ENCODE measurements at places on chromosomes 3 and 15.

DNA sequence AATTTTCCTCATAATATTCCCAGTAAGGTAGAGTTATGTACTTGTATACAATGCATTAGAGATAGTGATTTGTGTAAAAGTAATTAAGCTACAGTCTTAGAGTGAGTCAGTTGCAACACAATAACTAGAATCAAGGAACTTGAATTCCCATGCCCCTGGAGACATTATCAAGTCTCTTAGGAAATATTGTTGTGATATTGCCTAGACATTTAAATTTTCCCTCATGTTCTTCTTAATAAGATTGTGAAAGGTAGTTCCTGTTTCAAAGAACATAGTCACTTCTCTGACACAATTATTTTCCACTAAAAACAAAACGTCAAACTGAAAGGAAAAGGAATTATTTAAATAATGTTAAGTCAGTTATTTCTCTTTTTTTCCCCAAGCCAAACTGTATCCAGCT is 13.0 kb upstream of the ATP1B3 start:
- DNase-seq: no peak

GRCh38 chr3:30908456-30909037 is 14.1 kb upstream of the GADL1 start:
- DNase-seq: no peak

- no peak for DNase-seq
These were observed 148.8 kb downstream of the ALDH1A2 start for GRCh38 chr15:57916695-57917094.

DNA sequence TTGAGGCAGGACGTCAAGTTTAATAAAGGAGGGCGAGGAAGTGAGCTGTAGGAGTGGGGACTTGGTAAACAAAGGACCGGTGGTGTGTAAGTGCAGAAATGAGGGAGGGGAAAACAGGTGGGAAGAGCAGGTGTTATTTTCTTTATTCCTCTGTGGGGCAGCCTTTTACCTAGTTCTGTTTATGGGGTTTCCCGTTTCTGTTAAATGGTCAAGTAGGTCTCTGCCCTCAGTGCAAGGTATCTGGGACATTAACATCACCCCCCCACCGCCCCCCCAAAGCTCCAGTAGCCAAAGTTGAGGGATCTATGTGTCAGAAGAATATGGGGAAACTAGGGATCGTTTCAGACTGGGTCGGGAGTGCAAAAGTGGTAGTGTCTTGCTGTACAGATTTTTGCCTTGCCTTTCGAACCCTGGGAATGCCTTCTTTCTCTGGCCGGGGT is 893 bp downstream of the MGA start:
- no peak for DNase-seq

- DNase-seq: no peak
These were observed 57.0 kb upstream of the NR2F2 start for GRCh38 chr15:96273317-96274086.

- DNase-seq: no peak
These were observed 119.1 kb downstream of the ADCY5 start for GRCh38 chr3:123329636-123330340.

GRCh38 chr3:141373232-141373631 is 4.9 kb downstream of the ZBTB38 start:
- no peak for DNase-seq

DNA sequence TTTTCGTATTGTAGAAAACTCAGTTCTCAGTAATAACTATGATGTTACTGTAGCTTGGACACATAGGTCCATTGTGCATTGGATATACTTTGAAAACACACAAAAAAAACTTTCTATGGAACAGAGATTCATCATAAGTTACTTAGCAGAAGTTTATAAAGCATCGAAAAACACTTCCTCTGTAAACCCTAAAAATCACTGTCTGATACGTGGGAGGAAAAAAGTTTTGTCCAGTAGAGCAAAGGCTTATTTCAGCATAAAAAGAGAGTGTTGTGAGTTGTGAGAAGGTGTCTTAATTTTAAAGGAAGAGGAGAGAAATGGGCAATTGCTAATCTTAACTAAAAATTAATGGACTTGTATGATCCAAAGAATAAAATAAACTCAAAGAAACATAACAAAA is 64.8 kb downstream of the OSTN start:
- DNase-seq: no peak

GRCh38 chr3:151107177-151107576 is 21.7 kb downstream of the MED12L start:
- no peak for DNase-seq

DNA sequence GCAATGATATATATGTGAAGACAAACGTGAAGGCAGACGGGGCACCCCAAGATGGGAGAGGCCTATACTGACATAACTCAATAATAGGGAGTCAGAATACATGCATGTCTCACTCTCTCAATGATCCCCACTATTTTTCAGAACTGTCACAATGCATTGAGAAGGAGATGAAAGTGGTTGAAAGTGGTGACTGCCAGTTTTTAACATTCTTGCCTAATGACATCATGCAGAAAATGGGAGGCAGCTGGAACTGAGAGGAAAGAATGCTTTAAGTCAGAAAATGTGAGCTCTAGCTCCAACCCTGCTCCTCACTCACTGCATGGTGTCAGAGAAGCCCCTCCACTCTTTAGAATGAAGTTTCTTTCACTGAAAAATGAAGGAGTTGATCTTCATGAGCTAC is 55.3 kb upstream of the P2RY1 start:
- no peak for DNase-seq

- no peak for DNase-seq
These were observed 2.1 kb downstream of the CD47 start for GRCh38 chr3:108088697-108089096.

DNA sequence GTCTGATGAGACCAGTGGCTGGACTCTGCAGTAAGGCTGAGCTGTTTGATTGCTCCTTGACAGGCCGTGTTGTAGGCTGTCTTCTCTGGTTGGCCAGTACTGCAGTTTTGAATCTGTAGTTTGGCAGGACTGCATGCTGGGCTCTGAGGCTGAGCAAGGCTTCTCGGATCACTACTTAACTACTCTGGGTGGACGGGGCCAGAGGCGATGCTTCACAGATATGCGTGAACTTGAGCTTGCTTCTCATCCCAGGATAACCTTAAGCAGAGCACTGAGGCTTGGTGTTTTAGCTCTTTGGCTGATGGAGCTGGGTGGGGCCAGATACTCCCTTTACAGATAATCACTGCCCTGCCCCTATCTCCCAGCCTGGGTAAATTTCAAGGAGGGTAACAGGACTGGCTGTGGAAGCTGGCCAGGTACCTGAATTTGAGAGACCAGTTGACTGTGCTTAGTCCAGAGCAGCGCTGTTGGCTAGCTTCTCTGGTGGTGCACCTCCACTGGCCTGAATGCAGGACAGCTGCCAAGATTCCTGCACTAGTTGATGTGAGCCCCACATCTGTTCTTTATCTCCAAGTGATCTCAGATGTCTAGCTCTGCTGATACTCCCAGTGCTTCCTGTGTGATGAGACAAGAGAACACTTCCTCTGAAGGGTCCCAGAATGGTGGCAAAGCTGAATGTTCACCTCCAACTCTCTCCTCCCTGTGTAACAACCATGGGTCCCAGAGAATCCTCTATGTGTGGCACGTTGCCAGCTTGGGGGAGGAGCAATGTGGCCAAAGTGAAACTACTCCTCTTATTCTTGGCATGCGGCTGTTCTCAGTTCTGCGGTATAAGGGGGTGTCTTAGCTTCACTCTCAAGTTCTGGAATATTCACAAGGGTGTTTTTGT is 37.9 kb downstream of the RPL39L start:
- no peak for DNase-seq

DNA sequence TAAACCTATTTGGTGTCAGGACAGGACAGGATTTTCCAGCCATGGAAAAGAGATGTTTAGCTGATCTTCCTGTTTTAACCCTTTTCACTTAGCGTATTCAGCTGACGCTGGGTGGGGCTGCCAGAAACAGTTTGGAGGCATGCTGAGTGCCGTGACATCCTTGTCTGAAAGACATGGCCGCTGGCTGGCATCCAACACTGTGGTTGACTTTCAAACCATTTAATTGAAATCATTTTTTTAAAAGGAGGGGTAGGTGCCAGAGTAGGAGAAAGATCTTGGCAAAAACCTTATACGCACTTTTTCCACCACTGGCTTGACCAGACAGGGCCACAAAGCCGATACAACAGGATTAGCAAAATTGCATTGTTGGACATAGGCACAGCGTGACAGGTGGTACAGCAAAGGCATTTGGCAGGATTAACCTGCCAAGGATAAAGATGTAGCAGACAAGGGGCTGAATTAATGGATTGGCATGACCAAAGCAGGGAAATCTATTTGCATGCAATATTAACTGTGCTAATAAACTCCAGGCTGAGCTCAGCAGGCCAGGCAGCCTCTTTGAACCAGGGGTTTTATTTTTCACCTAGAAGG is 131.8 kb upstream of the TOPAZ1 start:
- DNase-seq: no peak

- no peak for DNase-seq
These were observed 221.2 kb downstream of the THRB start for GRCh38 chr3:24273491-24273890.

DNA sequence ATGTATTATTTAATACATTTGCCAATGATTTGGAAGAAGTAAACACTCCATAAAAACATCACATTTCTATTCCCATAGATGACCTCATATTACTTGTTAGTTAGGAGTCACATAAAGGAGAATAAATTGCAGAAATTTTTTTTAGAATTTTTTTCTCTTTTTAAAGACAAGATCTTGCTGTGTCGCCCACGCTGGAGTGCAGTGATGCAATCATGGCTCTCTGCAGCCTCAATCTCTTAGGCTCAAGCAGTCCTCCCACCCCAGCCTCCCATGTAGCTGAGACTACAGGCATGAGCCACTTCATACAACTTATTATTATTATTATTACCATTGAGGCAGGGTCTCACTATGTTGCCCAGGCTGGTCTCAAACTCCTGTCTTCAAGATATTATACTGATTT is 12.3 kb upstream of the USP8 start:
- no peak for DNase-seq

DNA sequence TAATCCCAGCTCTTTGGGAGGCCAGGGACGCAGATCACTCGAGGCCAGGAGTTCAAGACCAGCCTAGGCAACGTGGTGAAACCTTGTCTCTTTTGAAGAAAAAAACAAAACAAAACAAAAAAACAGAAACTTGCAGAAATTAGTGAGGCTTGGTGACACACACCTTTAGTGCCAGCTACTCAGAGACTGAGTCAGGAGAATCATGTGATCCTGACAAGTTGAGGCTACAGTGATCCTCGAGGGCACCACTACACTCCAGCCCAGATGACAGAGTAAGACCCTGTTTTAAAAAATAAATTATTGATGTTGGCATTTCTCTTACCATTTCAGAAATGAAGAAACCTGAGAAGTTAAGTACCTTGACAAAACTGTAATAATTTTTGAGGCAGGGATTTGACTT is 44.6 kb upstream of the CCNB2 start:
- no peak for DNase-seq

DNA sequence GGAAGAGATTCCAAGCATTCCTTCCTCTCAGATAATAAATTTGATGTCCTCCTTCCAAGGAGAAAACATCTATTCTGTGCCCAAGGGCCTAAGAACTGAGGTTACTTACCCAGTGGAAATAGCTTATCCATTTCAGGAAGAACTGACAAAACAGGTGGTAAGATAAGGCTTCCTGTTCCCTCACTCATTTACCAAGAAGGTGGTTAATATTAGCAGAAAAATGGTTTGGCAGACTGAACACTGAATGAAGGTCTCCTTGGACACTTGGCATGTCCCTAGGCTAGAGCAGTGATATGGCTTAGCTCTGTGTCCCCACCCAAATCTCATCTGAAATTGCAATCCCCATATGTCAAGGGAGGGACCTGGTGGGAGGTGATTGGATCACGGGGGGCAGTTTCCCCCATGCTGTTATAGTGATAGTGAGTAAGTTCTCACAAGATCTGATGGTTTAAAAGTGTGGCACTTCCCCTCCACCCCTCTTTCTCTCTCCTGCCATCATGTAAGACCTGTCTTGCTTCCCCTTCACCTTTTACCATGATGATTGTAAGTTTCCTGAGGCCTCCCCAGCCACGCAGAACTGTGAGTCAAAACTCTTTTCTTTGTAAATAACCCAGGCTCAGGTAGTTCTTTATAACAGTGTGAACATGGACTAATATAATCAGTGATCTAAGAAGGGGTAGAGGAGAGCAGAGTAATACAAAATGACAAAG is 127.4 kb downstream of the ST8SIA2 start:
- DNase-seq: no peak

DNA sequence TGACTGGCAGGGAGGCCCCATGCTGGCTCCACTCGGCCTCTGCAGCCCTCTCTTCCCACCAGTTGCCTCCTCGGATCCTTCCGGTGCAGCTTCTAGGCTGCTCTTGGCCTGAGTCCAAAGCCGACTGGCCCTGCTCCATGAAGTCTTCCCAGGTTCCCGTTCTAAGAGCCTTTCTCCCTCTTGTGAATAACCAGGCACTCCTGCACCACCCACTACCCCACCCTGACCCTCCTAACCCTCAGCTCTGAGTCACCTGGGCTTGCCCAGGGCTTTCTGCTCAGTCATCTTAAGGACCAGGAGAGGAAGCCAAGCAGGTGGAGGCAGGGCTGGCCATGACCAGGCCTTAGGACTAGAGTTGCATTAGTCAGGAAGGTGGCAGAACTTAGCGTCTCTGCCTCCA is 28.1 kb upstream of the CNBP start:
- DNase-seq: no peak

DNA sequence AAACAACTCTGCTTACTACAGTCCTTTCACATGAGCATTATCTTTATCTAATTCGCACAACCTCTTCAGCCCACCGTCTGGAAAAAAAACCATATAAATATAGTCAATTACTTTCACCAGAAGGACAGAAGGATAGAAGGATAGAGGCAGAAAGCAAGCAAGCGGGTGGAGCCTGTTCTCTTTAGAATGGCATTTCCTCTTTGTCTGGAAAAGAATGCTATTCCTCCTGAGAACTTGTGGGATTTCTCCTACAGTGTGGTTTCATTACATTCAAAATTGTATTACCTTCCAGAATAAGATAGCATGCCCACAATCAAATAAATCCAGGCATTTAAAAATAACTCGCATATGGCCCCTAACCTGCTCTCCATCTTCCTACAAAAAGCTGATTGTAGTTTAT is 23.1 kb downstream of the SLC30A4 start:
- no peak for DNase-seq

DNA sequence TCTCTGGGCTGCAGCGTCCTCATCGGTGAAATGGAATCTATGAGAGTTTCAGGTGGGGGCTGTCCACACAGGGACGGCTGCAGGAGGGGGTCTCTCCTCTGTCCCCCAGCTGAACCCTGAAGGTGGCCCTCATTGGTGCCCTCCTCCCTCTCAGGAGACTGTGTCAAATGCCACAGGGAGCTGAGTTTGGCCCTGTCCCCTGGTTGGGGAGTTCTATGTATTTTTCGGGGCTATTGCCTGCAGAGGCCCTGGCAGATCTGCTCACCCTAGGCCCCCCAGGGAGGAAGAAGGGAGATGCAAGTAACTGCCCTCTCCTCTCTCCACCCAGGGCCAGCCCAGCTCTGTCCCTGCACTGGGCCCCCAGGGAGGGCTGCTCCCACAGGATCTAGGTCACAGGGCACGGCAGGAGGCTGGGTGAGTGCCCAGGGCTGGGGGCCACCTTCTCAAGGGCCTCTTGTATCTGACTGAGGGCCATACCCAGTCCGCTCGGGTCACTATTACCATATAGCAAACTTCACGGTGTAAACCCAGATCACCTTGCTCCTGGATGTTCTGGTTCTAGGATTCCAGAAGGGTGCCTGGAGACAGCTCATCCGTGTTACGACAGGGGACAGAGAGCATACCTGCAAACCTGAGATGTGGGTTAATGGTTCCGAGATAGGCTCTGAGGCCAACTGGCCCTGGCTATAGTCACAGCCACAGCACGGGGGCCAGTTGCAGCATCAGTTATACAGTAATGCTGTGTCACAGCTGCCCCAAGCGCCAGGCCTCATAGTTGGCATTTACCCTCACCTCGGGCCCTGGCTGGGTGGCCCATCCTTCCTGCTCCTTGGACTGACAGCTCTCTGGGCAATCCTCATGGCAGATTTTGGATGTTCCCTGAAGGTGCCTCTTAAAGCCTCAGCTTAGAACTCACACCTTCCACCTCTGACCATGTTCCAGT is 102.4 kb upstream of the PRR23E start:
- no peak for DNase-seq

All from nephron progenitor cell (in vitro differentiated cells).